Stimulated activated CD8-positive, alpha-beta memory T cell treated with anti-CD3 and anti-CD28 coated beads, Interleukin-12 subunit alpha, Interleukin-12 subunit beta, amount 100 ng/mL, for 1 hour (primary cell): ENCODE measurements at places on chromosomes 12 and 14.

DNA sequence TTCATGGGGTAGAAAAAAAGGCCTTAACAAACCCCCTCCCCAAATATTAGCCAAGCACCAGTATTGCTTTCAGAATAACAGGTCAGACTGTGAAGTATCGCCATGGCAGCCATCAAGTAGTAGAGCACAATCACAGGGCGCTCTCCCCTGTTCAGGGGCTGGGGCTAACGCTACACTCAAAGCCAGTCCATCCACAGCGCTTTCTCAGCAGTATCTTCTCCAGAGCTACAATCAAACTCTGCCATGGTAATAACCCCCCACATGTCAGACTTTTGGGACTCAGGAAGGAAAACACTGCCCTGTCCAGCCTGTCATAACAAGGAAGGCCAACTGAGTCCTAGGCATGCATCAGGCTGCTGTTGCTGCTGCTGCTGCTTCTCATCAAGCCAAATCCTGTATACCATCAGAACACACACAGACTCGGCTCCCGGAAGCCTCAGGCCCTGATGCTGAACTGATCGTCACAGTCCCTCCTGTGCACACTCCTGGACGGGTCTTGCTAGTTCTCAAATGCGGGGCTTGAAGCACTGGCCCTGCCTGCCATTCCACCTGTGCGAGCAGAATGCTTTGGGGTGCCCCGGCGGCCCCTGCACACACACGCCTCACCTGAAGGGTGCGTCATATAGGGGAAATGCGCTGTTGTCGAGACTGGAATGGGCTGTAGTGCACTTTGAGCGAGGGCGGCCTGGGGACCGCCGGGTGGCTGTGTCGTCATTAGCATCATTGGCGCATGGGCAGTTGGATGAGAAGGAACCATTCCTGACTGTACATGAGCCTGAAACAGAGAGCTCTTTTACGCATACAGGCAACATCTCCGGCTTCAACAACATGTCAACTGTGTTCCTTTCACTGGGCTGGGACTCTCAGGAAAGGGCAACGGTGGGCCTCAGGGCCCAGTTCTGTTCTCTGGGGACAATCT lies 47.6 kb downstream of the SH2B3 start:
- DNase-seq: no peak

DNA sequence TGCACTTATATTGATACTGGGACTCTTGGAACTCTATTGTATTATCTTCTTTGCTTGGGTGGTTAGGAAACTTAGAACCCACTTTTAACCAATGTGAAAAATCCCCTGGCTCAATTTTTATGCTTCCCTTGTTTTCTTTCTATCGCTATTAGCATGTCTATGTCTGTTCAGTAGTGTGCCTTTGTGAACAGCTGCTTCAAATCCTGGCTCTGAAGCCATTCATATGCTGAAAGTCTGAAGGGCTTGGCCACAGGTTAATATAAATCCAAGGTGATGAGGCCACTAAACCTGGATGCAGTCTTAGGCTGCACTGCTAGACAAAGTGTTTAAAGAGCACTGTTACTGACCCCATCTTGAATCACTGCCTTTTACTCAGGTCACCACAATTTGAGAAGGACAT lies 94.9 kb upstream of the RIC8B start:
- no peak for DNase-seq

GRCh38 chr12:32893043-32893442 lies 3.5 kb downstream of the PKP2 start:
- DNase-seq: no peak

GRCh38 chr12:6390084-6390799 lies 6.3 kb downstream of the LTBR start:
- DNase-seq: no peak

DNA sequence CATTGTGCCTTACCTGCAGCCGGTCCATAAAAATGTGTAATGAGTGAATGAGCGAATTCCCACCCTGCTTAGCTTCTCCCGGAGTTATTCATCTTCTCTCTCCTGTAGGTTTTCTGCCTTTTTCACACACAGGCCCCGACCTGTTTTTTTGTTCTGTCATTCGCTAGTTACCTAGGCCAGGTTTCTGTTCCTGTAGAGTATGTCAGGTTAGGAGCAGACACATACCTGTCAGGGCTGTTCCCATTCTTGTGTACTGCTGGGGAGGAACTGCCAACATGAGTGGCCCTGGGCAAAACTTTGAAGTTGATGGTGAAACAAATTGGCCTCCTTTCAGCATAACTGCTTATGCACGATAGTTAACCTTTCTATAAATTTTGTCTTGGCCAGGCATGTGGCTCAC lies 140.1 kb downstream of the SYNE2 start:
- no peak for DNase-seq

- no peak for DNase-seq
Observed at GRCh38 chr14:69647213-69647612, 35.8 kb downstream of the SUSD6 start.

- DNase-seq: no peak
Observed at GRCh38 chr12:122421187-122421820, 1.2 kb downstream of the CLIP1 start.

GRCh38 chr12:13583630-13584029 lies 387.1 kb downstream of the EMP1 start:
- no peak for DNase-seq

GRCh38 chr12:125092872-125093680 lies 27.8 kb downstream of the AACS start:
- DNase-seq: no peak

- DNase-seq: no peak
Observed at GRCh38 chr12:90253136-90253535, 544.5 kb upstream of the ATP2B1 start.

DNA sequence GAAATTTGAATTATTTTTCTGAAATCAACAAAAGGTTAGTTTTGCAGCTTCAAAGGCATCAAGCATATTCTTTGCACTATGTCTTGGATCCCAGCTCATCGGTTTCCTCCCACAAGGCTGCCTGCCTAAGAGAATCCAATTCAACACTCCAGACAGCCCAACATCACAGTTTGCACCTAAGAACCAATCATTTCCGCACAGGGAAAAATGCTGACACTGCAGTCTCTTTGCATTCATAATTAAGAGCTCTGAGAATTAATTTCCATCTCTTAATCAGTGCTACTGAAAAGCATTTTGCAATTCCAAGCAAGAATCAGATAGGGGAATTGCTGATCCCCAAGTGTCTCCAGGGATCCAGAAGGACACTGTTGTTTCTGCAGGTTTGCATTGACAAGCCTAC lies 175.9 kb downstream of the PIWIL1 start:
- DNase-seq: no peak

DNA sequence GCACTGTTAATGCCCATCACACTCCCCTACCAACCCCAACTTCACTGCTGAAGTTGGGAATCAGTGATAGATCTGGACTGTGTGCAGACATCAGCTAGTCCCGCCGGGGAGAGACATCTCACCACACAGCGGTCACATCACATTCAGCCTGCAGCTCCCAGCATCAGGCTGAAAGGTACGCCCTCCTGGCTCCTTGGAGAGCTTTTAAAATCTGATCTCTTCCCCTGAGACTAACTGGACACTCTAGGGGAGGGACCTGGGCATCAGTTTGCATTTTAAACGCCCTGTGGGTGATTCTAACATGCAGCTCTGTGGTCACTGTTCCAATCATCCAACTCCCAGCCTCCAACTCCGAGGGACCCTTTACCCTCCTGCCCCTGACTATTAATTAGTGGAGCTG lies 58.4 kb downstream of the CCDC85C start:
- DNase-seq: no peak

GRCh38 chr12:3463921-3464320 lies 27.1 kb upstream of the PRMT8 start:
- DNase-seq: no peak

DNA sequence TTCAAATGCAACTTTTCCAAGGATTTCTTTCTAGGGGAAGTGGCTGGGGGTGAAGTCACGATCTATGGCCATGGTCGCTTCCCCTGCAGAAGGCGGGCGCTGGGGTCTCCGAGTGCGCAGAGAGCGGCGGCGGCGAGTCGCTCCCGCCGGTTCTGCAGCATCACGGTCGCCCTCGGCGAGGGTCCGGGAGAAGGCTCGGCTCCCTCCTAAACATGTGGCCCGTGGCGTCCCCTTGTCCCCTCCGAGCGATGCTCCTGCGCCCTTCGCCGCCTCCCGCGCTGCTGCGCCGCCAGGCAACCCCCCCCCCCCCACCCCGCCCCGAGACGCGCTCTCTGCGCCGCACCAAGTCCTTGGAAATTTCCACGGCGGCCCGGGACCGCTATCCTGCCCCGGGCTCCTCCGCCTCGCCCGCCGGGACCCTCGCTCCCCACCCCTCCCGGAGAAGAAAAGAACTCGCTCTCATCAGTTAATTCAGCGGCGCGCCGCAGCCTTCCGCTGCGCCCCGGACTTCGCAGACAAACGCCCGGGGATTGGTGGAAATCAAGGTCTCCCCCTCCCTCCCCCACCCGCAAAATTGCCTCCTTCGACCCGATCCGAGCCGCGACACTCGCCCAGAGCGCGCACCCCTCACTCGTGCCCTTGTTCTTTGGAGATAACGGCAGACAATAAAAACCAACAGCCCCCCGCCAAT lies at the start of gene ST8SIA1:
ST8SIA1 (minus strand) TSS at position 298 of the 691 bp plus-strand sequence. CDS start 475 bp downstream, outside the sequence.
- DNase-seq: peak; percentile 27

GRCh38 chr12:68364893-68365725 lies 32.9 kb upstream of the MDM1 start:
- DNase-seq: peak; percentile 65

DNA sequence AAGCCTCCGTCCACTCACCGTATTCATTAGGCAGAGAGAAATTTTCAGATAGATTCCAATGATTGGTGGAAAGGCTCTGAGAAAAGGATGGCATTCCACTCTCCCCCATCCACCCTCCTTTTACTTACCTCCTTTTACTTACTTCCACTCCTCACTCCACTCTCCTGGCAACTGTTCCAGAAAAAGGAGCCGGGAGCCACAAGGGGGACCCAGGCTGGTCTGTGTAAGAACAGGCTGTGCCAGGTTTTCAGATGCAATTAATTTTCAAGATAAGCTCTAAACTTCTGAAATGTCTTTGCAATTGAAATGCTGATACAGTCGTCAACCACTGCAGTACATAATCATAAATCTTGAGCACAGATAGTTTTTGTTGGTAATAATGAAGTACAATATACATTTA lies 248.8 kb downstream of the ANO6 start:
- no peak for DNase-seq

GRCh38 chr12:10151621-10152020 lies 20.3 kb downstream of the OLR1 start:
- DNase-seq: no peak

DNA sequence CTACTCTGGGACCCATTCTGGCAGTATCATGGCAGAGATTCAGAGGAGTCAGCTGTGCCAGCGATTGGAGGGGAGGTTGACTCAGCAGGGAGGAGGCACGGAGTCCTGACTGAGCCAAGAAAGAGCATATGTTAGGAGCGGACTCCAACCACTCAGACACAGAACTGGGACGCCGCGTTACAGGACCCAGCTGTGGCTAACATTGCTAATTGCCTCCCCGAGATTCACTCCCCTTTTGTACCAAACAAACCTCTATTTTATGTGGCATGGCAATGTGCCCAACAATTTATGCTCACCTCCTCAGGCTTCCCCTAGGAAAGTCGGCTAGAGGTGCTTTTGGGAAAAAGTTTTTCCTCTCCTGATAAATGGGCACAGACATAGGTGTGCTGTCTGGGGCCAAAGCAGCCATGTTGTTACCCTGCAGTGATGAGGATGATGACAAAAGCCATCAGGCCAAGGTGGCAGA lies 15.2 kb upstream of the CLIP1 start:
- DNase-seq: no peak

GRCh38 chr14:70707138-70708038 lies 65.7 kb downstream of the TTC9 start:
- no peak for DNase-seq

- DNase-seq: no peak
Observed at GRCh38 chr14:37584211-37585100, 10.6 kb downstream of the FOXA1 start.

GRCh38 chr12:116672010-116672409 lies 65.9 kb downstream of the SPRING1 start:
- no peak for DNase-seq

GRCh38 chr12:21718944-21719650 lies 55.4 kb downstream of the KCNJ8 start:
- no peak for DNase-seq

DNA sequence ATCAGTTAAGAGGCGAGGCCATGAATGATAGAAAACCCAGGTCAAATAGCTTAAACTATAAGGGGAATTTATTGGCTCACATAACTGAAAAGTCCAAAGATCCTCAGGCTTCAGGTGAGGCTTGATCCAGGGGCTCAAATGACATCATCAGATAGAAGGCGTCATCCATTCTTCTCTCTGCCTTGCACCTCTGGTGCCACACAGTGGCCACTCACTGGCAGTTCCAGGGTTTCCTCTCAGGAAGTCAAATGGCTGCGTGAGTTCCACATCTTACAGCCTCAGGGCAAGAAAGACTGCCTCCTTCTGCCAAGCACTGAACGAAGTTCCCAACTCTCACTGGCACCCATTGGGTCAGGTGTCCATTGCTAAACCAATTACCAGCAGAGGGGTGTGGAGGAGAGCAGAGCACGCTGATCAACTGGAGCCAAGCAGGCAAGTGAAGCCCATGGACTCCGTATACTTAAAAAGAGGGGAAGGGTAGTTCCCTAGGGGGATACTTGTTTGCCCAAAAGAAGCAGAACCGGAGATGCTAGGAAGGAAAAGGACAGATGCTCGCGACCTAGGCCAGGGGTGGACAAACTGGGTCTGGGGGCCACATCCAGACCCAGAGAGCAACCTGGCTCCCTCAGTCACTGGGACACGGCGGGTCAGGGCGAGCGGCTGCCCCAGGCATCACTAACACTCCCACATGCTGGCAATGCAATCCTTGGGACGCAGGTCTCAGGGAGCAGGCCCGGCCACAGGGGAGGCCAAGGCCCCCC lies 69.3 kb downstream of the SERPINA3 start:
- no peak for DNase-seq

DNA sequence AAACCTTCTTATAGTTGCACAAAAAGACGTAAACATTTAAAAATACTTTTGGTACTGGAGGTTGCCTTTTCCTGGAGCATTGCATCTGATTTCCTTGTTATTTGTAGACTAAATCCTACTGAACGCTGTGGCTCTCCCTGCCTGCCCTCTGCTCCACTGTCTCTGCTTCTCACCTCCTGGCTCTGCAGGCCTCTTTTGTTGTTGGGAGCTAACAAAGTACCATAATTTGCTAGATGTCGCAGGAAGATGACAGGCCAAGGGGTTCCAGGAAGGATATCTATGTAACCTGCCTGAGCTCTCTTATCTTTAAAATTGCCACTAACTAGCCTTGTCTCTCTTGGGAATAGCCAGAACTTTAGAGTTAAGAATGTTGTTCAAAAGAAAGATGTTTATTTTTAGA lies 21.4 kb downstream of the SYNE2 start:
- DNase-seq: no peak

- DNase-seq: no peak
Observed at GRCh38 chr12:104650541-104650940, 193.8 kb downstream of the CHST11 start.
